ENCODE measurements at places on chromosomes 2 and 18.

- peak; percentile 64 for DNase-seq
These were observed 20.2 kb downstream of the IL18RAP start for GRCh38 chr2:102442967-102443828.

- no peak for DNase-seq
These were observed 142.9 kb downstream of the ASB1 start for GRCh38 chr2:238569507-238570195.

DNA sequence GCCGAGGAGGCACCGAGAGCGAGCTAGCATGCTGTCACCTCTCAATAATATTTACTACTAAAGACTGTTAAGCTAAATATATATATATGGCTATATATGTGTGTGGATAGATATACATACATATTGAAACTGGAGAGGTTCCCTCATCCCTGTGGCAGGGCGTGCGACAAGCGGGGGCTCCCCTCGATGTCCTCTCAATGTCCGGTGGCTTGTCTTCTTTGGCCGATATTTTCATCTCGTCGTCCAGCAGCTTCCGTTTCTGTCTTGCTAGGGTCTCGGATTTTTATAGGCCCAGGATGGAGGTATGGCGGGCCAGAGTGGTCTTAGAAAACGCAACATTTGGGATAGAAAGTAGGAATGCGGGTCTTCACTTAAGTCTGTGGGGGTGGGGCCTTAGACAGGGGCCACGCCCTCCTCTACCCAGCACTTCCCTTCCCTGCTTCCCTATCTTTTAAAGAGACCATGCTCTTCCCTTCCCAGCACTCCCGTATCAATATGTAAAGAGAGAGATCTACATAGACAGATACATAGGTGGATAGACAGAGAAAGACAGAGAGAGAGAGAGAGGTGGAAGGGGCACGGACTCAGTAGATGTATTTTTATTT is 866.8 kb downstream of the DSC3 start:
- no peak for DNase-seq

DNA sequence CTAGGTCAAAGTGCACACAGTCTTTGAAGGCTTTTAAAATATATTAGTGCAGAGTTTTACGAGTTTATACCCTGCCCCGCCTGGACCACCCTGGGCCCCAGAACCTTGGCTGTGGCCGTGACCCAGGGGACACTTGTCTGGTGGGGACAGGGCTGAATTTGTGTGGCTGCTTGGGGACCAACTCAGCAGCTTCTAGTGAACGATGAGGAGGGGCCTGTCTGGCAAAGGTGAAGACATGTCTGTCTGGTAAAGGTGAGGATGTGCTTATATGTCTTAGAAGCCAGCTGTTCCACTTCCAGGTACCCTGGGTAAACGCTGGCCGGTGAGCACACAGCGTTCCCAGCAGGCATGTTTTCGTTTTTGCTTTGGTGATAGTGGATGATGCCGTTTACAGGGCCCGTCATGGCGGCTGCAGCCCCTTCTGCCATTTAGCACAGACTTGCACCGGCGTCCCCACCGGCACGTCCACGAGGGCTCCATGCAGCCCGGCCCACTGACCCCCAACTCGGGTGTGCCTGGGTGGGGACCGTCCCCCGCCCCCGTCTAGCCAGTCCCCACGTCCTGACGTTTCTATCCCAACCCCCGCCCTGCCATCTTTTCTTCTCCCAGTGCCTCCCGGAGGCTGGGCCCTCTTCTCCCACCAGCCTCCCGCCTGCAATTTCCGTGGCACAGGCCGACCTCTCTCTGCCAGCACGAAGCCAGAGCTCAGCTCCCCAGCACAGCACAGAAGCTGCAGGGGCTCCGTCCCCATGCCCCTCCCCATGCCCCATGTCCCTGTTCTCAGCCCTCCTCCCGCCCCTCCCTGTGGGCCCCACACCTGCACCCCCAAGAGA is 67.8 kb downstream of the SLC66A2 start:
- no peak for DNase-seq

DNA sequence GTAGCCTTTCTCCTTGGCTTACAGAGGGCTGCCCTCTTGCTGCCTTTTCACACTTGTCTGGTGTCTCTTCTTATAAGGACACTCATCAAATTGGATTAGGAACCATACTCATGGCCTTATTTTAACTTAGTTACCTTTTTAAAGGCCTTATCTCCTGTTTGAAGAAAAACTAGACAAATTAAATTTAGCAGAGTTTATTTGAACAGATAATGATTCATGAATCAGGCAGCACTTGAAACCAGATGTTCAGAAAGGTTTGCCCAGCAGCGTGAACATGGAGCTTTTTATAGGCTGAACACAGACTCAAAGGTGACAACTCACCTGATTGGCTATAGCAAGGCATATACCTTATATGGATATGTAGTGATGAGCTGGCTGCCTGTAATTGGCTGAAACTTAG is 238.0 kb downstream of the GULP1 start:
- no peak for DNase-seq

- DNase-seq, result no peak
These were observed 203.6 kb downstream of the UBE2E3 start for GRCh38 chr2:181183878-181184542.

- DNase-seq, result no peak
These were observed 181.0 kb downstream of the CDH2 start for GRCh38 chr18:27995770-27996502.

GRCh38 chr2:99809259-99809900 is 319.6 kb upstream of the REV1 start:
- DNase-seq, result no peak

- no peak for DNase-seq
These were observed 35.5 kb upstream of the RPL37A start for GRCh38 chr2:216463148-216463547.

DNA sequence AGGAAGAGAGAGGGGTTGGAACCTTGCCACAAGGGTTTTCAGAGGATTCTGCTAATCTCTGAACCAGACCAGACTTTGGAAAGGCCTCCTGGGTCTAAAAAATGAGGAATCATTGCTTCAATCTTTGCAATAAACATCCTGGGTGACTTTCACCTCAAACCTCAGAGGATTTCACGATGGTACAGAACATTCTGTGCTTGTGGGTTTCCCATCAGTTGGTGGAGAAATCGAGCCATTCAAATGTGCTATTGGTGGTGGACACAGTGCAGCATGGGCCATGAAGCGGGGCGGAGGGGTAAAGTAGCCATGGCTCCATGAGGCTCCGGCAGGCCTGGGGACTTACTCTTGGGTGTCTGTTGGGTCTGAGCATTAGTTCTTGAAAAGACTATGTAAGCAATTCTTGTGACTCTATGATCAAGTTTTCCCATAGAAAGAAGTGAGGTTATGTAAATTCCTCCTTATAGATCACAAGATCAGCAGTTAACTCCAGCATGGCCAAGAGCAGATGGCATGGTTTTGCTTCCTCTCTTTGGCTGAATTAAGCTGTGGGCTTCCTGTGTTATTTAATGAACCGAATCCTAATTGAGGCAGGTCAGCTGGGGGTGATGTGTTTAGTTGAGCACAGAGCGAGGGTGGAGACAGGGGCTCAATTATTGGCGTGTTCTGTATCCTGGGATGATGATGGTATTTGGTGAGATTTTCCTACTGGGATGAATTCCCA is 1.9 kb upstream of the IL1R2 start:
- DNase-seq, result no peak

- peak; percentile 11 for DNase-seq
These were observed 97.3 kb downstream of the RTP5 start for GRCh38 chr2:241966647-241967466.

DNA sequence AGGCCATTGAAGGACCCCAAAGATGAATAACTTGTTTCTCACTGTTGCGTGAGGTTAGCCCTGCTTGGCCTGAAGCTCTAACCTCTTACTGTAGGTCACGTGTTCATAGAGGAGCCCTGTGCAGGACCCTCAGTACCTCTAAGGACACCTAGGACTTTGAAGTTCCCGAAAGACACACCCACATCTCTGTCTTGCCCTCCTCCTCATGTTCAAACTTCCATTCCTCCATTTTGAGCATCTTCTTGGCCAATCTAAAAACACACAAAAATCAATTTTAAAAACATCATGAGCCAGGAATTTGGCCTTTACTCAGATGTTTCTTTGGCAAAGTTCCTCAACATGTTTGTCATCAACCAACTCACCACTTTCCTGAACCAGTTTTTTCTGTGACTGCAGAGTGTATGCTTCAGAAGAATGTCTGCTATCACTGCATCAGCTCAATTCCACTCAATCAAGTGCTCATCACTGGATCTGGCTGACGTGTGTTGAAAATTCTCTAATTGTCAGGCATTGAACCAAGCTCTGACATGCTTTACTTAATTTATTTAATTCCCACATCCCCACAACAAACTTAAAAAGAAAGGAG is 101.6 kb downstream of the AP1S3 start:
- no peak for DNase-seq

DNA sequence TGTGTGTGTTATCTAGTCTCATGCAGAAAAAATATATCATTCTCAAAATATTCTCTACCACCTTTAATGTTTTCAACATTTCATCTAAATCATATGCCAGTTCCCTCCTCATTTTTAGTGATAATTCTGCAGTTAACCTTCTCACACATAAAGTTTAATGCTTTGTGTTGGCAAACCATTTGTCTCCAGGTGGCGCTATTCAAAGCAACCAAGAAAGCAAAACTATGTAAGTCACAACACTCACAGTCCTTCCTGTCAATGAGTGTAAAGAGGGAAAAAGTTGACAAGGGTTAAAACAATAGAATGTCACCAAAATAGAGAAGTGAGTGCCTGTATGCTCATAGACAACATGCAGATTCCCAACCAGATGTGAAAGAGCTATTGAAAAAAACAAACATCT is 961.6 kb upstream of the LRRTM1 start:
- DNase-seq, result no peak

DNA sequence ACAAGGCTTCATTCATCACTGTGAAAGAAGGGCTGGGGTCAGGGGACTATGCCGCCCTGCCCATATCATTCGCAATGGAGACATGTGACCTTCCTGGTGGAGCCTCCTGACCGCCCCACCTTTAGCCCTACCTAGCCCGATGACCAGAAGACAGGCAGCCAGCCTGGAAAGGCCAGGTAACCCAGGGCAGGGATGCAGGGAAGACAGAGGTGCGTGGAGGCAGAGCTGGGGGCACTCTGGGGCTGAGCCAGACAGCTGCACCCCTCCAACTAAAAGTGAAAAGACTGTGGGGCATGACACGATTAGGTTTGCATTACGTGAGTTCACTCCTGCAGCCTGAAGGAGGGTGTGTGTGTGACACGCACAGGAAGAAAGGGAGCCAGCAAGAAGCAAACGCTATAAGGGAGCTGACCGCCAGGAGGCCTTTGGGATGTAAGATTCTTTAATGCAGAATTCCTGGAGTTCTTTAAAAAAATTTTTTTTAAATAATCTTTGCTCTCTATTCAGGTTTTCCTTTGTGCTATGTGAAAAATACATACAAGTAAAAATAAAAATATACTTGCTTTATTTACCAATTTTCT is 3.7 kb upstream of the HES6 start:
- DNase-seq, result no peak

GRCh38 chr18:45836242-45837205 is 11.0 kb downstream of the SIGLEC15 start:
- DNase-seq, result no peak

- no peak for DNase-seq
These were observed 3.0 kb upstream of the SULT1C3 start for GRCh38 chr2:108236676-108237335.

DNA sequence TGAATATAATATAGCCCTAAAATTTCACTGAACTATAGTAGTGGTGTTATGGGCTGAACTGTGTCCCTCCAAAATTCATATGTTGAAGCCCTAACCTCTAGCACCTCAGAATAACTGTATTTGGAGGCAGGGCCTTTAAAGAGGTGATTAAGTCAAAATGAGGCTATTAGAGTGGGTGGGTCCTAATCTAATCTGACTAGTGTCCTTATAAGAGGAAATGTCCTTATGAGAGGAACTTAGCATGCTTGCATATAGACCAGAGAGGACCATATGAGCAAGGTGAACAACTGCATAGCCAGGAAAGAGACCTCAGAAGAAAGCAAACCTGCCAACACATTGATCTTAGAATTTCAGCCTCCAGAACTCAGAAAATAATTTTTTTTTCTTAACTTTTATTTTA is 238.4 kb downstream of the ZEB2 start:
- DNase-seq, result no peak

GRCh38 chr2:119369845-119370244 is 3.1 kb downstream of the DBI start:
- no peak for DNase-seq

DNA sequence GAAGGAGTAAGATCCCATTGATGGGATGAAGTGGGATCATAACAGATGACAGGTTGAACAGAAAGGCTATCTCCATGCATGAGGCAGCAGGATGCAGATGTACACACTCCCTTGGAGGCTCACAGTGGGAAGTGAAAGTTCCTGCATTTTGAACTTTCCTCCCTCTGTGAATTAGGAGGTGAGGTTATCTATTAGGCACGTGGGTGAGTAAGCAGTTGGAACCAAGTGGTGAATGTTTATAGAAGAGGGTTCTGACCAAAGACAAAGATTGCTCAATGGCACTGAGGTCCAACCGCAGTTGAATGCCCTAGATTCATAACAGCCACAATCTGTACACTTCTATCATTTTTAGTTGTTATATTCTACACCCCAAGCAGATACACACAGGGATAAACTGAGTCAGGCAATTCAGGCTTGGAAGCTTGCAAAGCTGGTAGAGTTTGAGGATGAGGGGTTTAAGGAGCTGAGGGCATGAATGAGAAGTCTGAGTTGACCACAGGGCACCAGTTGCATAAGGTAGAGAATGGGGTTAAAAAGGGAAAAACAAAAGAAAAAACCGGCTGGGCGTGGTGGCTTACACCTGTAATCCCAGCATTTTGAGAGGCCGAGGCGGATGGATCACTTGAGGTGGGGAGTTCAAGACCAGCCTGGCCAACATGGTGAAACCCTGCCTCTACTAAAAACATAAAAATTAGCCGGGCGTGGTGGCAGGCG is 7.1 kb upstream of the KCMF1 start:
- no peak for DNase-seq

GRCh38 chr2:217797165-217797564 is 205.6 kb downstream of the TNS1 start:
- DNase-seq, result no peak

DNA sequence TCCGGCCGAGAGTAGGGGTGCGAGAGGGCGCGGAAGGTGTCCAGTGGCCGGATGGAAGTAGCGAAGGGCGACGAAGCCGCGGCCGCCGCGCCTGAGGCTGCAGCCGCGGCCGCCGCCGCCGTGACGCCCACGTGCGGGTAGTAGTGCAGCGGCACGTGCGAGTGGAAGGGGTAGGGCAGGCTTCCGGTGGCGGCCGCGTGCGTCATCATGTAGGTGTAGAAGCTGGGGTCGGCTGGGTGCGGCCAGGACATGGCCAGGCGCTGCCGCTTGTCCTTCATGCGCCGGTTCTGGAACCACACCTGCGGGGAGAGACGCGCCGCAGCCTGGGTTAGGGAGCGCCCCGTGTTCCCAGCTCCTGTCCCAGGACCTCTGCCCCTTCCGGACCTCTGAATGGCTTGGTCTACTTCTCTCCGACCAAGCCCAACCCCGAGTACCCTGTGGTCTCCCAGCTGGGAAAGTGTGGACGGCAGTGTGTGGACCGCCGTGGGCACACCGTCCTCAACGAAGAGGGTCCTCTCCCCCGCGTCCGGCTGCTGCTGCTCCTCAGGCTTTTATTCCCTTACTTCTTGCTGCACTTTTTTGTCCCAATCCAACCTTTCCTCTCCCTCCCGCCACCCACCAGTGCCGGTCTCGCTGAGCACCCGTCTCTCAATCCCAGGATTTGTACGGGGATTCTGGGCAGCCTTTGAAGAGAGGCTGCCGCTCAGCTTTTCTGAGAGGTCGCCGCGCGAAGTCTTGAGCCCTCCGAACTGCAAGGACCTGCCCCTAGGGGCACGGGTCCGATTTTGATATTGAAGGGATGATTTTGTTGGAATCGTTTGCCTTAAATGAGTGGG is 3.0 kb downstream of the EVX2 start:
- DNase-seq, result no peak

Measured in stimulated activated CD4-positive, alpha-beta T cell treated with anti-CD3 and anti-CD28 coated beads, Interleukin-4, amount 100 ng/mL, for 24 hours (primary cell).